ENCODE measurements at places on chromosomes 7 and 10.

DNA sequence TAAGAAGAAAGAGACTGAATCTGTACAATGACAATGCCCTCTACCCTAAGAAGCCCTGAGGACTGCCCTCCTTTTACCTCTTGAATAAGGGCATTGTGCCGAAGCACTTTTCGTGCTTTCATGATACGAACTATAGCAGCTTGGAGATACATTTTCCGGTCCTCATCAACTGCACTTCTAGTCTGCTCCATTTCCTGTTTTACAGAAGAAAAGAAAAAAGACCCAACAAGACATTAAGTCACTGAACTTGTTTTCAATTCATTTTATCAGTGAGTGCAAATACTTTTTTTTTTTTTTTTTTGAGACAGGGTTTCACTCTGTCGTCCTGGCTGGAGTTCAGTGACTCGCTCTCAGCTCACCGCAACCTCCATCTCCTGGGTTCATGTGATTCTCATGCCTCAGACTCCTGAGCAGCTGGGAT lies 78.4 kb downstream of the CUL2 start:
- no peak for DNase-seq

- DNase-seq = no peak
Measured at GRCh38 chr10:21100871-21101514, 203.9 kb upstream of the NEBL start.

DNA sequence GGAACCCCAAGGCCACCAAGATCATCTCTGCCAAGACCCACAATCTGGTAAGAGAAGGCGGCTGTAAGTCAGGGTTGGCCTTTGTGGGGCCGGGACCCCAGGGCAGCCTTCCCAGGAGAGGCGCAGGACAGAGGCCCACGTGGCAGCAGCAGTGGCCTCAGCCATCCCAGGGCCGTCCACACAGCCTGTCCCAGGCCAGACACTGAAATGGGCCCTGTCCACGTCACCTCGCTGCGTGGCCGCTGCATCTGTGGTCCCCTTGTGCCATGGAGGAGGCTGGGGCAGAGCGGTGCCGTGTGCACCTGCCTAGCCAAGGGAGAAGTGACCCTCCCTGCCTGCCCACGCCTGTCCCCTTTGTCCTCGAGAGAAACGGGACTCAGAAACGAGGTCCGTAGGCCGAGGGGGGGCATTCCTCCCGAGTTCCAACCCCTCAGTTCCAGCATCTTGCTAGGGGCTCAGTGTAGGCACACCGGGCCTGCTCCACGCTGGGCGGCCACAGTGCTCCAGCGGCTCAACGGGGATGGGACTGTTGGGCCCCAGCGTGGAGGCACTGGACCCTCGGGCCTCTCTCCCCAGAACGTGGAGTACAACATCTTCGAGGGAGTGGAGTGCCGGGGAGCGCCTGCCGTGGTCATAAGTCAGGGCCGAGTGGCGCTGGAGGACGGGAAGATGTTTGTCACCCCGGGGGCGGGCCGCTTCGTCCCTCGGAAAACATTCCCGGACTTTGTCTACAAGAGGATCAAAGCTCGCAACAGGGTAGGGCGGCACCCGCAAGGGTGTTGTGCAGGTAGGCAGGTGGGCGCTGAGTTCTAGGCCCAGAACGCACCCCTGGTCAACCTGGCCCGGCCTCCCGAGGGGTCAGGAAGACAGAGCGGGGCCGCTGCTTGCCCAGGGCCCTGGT lies 15.6 kb downstream of the DPYSL4 start:
- no peak for DNase-seq

DNA sequence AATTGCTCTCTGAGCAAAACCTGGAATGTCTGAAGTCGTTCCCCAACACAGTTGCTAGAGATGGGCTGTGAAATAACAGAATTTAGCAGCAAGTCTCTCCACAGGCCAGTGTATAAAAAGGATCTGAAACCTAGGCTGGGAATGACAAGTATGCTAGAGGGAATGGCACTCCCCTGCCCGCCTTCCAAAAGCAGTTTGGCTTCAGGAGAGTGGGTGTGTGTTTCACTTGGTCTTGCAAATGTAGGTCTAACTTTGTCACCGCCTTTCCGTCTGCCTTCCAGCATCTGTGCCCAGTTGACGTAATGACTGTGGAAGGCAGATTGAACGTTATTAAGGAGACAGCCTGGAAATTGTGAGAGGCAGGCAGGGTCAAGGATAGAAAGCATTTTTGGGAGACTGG lies 18.0 kb upstream of the MTURN start:
- no peak for DNase-seq

DNA sequence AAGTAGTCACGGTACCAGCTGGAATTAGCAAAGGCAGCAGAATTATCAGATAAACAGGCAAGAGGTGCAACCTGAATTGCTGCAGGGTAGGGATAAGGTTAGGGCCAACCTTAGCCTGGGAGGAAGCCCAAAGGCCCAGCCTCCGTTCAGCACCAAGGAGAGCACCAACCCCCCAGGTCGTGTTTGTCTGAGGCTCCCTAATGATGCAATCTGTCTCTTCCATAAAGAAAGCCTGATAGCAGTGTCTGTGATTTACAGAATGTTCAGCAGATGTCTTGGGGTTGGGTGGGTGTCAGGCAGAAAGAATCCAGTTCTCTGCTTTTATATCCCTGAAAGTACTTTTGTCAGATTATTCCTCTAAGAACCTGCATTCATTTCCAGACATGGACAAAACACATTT lies 328.4 kb upstream of the AOAH start:
- DNase-seq = no peak

- no peak for DNase-seq
Measured at GRCh38 chr7:18265611-18266281, 229.8 kb upstream of the HDAC9 start.

DNA sequence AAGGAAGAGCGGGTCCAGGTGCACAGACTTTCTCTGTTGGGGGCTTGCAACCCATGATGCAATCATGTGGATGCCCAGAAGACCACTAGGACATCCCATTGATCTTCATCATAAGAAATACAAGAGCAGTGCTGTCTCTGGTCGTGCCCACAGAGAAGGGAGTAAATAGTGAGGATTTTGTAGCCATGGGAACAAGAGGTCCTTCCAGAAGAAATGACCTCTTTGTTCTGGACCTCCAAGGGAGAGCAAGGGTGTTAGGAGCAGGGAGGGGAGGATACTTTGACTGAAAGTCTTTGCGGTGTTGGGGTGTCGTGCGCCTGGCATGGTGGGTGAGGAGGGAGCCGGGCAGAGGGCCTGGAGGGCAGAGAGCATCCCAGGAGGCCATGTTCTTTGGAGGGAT lies 55.0 kb upstream of the EN2 start:
- no peak for DNase-seq

DNA sequence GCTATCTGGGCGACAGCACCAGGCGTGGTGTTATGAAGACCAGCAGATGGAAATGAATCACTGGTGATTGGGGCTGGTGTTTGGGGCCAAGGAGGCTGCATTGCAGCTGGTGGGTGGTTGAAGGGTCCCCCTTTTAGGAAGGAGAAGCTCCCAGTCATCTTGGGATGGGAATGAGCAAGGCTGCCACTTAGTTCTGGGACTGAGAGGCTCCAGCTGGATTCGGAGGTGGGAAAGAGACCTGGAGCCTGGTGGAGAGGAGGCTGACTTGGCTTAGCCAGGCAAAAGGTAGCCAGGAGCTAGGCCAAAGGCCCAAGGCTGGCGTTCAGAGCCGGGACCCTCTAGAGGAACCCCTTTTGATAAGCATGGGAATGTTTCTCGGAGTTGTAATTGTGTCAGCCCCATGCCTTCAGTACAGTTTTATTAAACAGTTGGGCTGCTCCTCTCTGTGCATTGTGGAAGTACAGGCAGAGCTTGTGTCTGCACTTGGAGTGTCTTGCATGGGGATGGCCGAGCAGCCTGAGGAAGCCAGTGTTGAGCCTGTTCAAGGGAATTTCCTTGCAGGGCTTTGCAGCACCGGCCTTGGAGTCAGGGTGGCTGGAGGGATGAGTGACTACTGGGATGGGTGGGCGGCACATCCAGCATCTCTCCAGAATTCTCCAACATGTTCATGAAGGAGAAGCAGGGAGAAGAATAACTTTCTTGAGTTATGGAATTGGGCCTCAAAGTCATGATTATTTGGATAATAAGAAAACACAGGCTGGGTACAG lies 234.9 kb downstream of the BAMBI start:
- DNase-seq = no peak

GRCh38 chr7:55498142-55498541 lies 74.2 kb downstream of the VOPP1 start:
- no peak for DNase-seq

DNA sequence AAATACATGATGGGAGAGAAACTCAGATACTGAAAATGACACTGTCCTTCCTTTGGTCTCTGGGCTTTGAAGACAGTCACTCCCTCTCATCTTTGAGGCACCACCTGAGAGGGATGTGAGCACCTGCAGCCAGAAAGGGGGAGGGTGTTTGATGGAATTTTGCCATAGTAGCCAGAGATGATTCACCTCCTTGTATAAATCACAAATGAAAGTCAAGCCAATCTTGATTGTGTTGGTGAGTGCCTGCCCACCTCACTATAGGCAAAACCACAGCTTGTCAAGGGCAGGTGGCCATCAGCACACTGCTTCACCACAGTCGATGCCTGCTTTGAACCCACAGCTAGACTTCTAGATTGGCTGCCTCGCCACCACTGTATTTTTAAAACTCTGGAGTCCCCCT lies 48.2 kb downstream of the PON1 start:
- no peak for DNase-seq

- DNase-seq = no peak
Measured at GRCh38 chr10:34775044-34775637, 40.0 kb downstream of the PARD3 start.

- DNase-seq = no peak
Measured at GRCh38 chr7:128167791-128168666, 73.0 kb upstream of the LEP start.

GRCh38 chr10:128864554-128865295 lies 602.3 kb upstream of the MGMT start:
- DNase-seq = no peak

DNA sequence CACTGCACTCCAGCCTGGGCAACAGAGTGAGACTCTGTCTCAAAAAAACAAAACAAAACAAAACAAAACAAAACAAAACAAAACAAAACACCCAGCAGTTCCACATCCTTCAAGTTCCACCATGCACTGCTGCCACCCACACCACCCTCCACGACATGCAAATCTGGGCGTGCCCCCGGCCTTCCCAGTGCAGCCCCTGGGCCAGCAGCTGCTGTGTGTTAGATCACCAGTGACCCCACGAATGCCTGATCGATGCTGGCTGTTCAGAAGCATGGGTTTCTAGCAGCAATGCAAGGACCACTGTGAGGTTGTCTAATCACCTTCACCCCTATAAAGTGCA lies 36.3 kb downstream of the ELFN1 start:
- DNase-seq = no peak

GRCh38 chr10:103490986-103491314 lies 2.6 kb upstream of the NEURL1 start:
- no peak for DNase-seq

- no peak for DNase-seq
Measured at GRCh38 chr10:87740254-87740655, 77.8 kb downstream of the ATAD1 start.
